ENCODE measurements at places on chromosomes 3 and 15. TPM values are rescaled to one million over a fixed set of nuclear protein-coding genes. Genes with fewer than 3 reads are reported as not detected.

DNA sequence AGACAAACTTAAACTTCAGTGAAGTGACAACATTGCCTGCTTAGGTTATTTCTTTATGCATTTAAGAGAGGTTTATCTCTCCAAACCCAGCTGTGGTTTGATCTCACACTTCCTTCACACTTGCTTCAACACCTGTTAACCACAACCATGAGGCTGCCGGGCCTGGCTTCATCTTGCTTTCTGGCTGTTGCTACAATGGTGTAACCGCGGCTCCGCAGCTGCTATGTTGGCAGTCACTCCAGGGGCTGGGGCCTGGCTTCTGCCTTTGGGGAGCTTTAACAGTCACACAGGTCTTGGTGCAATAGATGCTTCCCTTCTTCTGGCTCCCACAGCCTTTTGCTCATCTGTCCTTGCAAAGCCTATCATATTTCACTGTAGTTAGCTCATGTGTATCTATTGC, 72.9 kb upstream of the MNS1 start:
- no peak for DNase-seq

DNA sequence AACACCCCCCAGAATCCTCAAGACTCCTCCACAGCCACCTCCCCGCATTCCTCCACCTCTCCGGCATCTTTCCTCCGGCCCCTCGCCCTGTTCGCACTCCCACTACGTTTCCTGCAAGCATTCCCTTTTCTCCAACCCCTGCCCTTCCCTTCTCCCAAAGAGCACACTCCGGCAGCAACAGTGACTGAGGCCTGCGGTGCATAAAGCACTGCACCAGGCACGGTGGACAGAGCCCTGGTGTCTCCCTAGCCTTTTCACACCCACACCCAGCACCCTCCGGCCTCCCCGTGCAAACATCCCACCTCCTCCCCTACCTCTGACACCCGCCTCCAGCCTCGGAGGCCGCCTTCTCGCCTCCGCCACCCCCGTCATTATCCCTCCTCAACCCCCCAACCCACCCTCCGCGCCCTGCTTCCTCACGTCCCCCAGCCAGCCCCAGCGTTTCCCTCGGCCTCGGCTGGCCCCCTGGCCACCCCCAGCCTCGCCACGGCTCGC, 577 bp downstream of the ZNF148 start:
- DNase-seq = peak; percentile 38

DNA sequence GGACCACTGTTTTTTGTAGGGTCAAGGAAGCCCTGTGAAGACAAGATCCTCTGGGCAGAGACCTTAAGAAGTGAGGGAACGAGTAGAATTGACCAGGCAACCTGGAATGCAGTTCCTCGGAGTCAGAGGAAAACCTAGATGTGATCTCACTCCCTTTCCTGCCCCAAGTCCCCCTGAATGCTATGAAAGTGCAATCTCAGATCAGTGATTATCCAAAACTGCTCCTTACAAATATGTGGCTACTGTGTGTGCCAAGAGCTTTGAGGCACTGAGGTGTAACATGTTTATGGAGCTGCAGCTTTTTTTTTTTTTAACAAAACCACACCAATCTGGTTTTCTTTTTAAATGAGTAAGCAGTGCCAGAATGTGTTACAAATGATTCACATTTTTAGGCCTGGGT, 35.8 kb downstream of the THSD4 start:
- no peak for DNase-seq

DNA sequence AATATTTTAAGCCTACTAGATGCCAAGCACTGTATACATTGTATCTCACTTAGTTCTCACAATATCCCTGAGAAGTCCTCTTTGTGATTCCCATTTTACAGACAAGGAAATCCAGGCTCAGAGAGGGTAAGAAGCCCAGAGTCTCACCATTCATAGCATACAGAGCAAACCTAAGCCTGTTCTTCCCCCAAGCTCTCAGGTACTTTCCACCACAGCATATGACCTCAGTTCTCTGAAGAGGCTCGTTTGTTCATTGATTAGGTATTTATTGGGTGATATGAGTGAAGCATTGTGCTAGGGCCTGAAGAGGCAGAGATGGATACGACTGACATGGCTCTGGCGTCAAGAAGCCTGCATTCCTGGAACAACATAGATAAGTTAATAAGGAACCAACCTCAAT, 310.9 kb upstream of the UMPS start:
- DNase-seq = no peak

- no peak for DNase-seq
Observed at GRCh38 chr3:156825795-156826143, 384 bp upstream of the LEKR1 start.

DNA sequence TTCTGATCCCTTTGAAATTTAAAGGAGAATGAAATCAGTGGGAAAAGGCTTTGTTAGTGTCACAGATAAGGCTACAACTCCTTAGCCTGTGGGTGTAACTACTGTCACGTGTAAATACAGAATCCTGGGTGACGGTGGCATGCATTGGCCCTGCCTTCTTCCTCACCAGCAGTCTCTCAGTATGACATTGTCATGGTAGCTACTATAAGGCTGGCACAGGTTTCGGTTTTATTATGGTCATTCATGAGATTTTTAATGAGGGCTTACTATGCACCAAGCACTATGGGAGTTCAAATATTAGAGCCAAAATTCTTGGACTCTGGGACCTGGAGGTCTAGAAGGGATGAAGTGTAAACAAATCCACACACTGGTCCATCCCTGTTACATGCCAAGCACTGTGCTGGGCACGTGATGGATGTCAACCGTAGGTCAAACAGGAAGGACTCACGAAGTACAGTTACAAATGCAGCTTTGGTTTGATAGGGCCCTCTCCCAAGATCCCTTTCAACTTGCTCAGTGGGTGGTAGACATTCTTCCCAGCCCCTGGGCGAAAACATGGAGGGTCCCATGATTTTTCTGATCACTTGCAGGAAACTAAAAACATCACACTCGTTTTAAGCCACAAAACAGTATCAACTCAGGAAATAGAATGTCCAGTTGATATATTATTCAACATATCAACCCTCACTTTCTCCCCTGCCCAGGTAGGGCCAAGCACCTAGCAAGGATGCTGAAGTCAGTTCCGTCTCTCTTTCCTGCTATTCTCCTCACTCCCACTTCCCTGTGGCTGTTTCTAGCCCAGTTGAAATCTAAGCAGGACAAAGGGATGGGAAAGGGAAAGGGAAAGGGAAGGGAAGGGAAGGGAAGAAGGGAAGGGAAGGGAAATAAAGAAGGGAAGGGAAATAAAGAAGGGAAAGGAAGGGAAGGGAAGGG, 25.3 kb downstream of the BFSP2 start:
- no peak for DNase-seq

DNA sequence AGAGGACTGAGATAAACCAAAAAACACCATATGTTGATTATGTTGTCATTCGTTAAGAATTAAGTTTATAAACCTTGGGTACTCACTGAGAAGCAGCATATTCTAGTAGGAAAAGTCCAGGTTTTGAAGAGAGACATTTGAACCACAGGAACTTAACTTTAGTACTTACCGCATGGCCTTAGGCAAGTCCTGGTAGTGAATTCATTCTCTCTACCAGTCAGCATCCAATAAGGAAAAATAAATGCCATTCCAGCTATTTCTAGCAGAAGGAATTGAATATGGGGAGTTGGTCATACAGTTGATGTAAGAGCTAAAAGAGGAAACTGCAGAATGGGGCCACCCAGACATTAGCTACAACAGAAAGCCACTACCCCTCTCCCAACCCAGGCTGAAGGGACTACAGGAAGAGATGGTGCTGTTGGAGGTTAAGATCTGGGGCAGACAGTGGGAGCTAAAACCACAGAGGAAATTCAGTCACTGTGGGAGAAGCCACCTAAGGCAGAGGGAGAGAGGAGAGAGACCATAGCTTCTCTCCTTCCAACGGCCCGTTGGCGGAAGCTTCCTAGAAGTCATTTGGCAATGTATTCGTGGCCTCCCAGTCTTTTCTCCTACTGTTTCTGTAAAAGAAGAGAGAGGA, 133.8 kb upstream of the RARB start:
- DNase-seq = peak; percentile 18

DNA sequence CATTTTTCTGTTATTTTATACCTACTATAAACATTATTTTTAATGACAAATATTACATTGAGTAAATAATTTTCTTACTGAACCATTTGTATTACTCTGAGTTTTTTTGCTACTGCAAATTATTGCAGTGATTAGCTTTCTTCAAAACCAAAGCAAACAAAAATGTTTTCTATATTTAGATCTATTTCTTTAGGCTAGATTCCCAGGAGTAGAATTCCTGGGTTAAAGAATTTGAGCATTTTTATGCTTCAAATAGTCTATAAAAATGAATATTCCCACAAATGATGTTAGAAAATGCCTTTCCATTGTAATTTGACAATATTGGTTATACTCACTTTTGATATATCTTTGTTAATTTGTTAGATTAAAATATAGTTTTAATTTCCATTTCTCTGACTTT, 76.8 kb downstream of the LEKR1 start:
- DNase-seq = no peak

DNA sequence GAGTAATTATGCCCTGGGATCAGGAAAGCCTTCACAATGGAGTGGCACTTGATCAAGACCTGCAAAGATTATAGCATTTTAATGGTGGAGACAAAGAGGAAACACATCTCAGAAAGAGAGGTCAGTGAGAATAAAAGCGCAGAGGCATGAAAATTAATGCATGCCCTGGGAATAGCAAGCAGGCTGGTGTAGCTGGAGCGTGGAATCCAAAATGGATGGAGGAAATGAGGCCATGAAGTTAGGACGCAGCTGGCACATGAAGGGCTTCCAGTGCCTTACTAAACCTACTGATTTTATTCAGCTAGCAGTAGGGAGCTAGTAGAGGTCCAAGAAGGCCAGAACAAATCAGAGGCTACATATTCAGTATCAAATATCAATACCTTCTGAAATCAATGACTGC, 38.1 kb downstream of the TMEM212 start:
- no peak for DNase-seq

DNA sequence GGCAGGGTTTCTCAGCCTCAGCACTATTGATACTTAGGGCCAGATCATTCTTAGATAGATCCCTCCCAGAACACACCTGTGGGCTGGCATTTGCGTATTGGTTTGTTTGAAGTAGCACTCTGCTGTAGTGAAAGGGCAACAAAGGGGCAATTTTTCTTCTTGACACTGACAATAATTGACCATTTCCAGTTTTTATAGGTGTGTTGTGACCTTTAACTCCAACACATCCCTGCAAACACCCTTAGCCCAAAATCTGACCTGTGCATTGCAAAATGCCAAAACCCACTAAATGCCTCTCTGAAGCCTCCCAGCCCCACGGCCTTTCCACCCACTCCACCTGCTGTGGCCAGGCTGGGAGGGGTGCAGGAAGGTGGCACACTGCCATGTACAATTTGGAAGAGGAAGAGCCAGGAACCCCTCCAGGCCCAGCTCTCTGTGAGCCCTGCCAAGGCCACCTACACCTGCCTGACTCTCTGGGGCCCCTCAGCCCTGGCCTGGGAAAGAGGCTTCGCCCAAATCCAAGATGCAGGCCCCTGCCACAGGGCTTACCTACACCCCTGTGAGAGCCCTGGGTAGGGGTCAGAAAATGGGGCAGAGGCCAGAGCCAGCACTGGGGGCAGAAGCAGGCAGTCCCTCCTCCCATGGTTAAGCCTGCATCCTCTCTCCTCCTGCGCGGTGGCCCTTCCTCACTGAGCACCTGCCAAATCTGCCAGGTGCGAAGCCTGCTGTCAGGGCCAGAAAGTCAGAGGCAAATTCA, 9.6 kb upstream of the CYP11A1 start:
- DNase-seq = no peak

GRCh38 chr3:8492744-8493511, 8.7 kb upstream of the LMCD1 start:
- DNase-seq = no peak

GRCh38 chr3:22585504-22585903, 617.6 kb upstream of the UBE2E2 start:
- no peak for DNase-seq

DNA sequence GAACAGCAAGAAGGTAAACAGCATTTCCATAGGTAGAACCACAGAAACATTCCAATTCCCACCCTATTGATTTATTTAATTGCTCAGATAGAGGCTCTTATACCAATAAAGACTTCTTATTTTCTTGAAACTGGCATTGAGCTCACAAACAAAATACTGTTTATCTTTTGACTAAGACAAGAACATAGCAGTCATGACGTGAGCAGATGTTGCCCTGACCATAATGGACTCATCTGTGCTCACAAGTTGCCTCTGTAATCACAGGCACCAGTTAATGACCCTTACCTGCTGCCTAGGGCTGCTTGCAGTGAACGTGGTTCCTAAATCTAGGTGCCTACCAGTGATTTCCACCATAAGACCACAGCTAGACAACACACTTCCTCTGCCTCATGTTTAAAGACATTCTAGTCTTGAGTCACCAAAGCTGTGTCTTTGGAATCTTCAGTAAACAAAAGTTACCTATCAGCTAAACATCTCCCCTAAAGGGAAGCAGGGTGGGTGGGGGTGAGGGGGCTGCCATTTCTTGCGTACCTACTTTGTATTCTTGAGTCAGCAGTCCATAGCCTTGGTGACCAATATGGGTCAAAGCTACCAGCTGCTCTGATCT, 2.1 kb downstream of the FYCO1 start:
- DNase-seq = no peak

DNA sequence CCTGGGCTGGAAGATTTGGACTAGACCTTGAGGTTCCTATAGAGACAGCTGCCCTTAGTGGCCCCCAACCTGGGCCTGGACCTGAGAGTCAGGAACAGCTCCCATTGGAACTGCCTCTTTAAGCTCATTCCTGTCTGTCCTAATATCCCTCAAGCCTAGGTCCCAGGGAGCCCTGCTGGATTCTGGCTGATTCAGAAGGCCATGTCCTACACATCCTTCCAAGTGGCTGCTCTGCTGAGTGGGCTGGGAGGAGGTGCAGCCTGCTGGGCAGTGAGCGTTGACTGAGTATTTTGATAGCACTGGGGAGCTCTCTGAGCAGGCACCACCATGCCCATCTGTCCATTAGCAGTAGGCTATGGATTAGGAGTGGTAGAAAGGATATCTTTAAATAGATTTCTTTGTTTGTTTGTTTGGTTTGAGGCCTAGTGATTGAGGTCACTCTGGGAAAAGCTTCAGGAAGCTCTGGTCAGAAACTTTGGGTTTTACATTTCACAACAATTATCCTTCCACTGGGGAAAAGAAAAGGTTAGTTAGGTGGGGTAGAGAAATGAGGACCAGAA, 54.6 kb upstream of the ATOSA start:
- no peak for DNase-seq

GRCh38 chr3:27060336-27060735, 308.8 kb downstream of the NEK10 start:
- DNase-seq = no peak

The C3orf33 gene
- 2.1 TPM for total RNA-seq

The ZIC1 gene
- total RNA-seq = 10.9 TPM

The CCDC39 gene
- not detected for total RNA-seq

The B3GALNT1 gene
- 23.1 TPM for total RNA-seq

The TICRR gene
- total RNA-seq = 8.6 TPM

The C3orf70 gene
- 0.08 TPM for total RNA-seq

The CLEC3B gene
- total RNA-seq = 11.6 TPM

The TRPM1 gene
- 0.08 TPM for total RNA-seq

The SLC22A13 gene
- total RNA-seq = not detected
